GM20000 (cell line): ENCODE measurements at places on chromosomes 2 and 18.

DNA sequence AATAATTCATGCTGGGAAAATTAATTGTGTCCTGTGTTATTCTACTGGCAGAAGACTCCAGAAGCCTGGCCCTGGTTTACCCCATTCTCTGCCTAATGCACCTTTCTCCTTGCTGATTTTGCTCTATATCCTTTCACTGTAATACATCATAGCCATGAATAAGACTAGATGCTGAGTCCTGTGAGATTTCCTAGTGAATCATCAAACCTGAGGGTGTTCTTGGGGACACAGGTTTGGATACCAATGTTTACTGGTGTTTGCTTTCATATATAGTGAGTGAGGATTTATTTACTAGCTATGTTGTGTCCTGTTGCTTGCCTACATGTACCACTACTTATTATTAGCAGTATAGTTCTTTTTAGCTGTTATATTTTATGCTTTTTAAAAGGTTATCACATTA lies 6.5 kb downstream of the METTL5 start:
- DNase-seq = no peak

GRCh38 chr2:201901786-201902185 lies 95.4 kb downstream of the CDK15 start:
- DNase-seq = no peak

DNA sequence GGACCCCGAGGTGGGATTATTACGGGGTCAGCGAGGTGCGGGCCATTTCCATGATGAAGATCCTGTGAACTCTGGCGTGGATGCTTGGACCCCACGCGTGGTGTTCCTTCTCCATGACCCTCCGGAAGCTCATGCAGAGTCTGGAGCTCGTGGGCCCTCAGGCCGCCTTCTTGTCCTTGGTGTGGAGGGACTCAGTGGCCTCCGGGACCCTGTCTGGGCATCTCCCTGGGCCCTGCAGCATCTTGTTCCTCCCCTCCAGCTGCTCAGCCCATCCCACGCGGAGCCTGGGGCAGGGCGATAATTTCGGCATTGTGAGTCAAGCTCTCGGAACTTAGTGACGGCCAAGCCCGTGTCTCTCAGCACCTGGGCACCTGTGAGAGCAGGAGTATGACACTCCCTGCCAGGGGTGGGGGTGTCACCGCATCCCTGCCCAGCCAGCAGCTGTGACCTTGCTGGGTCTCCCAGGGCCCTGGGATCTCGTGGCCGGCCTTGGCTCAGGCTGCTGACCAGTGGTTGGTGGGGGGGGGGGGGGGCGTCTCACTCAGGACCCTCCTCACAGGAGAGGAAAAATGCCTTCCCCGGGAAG lies 24.6 kb downstream of the RTP5 start:
- DNase-seq = no peak

DNA sequence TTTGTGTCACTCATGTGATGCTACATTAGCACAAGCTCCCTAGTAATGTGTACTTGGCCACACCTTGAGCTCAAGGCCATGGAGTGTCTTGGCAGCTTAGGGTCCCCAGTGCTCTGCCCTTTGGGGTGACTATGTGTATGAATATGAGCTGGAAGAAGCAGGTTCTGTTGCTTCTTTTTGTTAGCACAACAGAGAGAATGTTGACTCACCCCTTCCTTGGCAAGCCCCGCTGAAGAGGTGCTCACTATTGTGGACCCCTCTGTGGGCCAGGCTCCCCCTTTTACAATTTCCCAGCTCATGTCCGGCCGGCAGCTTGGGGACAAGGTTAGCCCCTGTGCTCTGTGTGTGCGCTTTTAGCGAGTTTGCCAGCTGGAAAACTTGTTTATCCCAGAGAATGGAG lies 48.1 kb downstream of the DGKD start:
- no peak for DNase-seq

DNA sequence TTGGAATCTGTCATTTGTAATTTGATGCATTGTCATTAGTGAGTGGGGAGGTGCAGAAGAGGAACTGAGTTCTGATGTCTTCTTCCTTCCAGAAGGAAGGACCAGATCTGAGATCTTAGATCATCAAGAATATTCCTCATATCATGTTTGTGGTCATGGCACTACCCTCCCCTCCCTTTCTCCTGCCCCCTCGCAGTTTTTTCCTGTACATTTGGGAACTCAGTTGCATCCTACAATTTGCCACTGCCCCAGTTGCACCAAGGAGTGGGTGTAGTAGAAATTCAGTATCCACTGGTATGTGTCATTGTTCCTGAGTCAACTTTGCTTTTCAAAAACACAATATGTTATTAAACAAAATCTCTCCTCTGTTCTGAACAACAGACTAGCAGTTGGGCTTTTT lies 26.6 kb upstream of the ACVR1 start:
- DNase-seq = no peak

DNA sequence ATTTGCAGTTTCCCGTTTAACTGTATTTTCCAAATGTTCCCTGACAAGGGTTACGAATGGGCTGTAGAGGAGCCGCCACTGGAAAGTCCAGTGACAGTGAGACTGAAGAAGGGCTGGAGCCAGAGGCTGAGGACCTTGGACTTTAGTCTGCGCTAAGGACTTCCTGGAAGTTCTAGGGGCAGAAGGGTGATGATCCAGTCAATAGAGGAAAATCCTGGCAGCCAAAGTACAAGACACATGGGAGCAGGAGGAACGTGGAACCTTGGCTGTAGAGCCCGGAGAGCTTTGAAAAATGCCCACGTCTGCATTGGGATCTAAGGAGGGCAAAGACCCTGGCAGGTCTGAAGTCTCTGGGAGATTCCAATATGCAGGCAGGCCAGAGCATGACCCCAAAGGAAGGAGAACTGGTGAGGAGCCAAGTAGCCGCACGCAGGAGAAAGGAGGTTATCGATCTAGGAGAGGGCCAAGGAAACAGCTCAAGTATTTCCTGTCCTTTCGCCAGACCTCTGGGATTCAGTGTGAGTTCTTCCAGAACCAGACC lies 28.5 kb downstream of the MBP start:
- DNase-seq = no peak

- DNase-seq = no peak
These were observed 42.6 kb downstream of the ARHGAP15 start for GRCh38 chr2:143171817-143172216.

DNA sequence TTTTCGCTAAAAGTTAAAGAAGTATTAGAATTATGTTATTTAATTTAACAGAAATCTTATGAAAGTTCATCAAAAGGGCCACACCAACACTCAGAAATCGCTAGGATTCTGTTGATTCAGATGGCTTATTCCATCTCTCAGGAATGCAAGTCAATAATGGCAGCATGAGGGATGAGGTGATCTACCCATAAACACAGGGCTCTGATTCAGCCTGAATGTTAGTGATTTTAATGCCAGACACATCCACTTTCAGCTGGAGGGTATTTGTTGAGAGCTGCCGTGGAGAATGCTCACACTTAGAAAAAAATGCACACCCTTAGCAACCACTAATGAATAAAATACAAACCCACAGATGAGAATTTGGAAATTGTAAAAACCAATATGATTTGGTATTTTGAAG lies 173.3 kb upstream of the ERBB4 start:
- no peak for DNase-seq

- no peak for DNase-seq
These were observed 220.0 kb downstream of the LOXHD1 start for GRCh38 chr18:46437061-46437460.

DNA sequence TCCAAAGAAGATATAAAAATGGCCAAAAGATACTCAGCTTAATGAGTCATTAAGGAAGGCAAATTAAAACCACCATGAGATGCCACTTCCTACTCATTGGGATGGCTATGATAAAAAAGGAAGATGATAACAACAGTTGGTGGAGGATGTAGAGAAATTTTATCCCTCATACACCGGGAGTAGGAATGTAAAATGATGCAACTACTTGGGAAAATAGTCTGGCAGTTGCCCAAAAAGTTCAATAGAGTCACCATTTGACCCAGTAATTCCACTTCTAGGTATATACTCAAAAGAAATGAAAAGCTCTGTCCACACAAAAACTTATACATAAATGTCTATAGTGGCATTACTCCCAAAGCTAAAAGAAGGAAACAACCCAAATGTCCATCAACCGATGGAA lies 10.1 kb upstream of the SULT1C2 start:
- no peak for DNase-seq

DNA sequence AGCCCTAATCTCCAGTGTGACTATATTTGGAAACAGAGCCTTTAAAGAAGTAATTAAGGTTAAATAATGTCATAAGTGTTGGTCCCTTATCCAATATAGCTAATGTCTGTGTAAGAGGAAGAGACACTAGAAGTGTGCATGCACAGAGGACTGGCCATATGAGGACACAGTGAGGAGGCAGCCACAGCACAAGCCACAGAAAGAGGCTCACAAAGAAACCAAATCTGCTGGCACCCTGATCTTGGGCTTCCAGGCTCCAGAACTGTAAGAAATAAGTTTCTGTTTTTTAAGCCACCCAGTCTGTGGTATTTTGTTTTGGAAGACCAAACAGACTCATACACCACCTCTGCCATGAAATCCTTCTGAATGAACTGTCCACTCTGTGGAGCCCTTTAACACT lies 186.4 kb upstream of the SLC39A10 start:
- DNase-seq = no peak

- DNase-seq = no peak
These were observed 286.4 kb downstream of the SLC8A1 start for GRCh38 chr2:40165509-40165844.

GRCh38 chr2:157792335-157793052 lies 83.6 kb downstream of the ACVR1 start:
- DNase-seq = no peak

GRCh38 chr2:22786817-22787216 lies 598.2 kb upstream of the KLHL29 start:
- DNase-seq = no peak

- no peak for DNase-seq
These were observed 114.9 kb downstream of the DSC3 start for GRCh38 chr18:30927517-30928075.

GRCh38 chr2:8604262-8604661 lies 77.6 kb upstream of the ID2 start:
- no peak for DNase-seq

DNA sequence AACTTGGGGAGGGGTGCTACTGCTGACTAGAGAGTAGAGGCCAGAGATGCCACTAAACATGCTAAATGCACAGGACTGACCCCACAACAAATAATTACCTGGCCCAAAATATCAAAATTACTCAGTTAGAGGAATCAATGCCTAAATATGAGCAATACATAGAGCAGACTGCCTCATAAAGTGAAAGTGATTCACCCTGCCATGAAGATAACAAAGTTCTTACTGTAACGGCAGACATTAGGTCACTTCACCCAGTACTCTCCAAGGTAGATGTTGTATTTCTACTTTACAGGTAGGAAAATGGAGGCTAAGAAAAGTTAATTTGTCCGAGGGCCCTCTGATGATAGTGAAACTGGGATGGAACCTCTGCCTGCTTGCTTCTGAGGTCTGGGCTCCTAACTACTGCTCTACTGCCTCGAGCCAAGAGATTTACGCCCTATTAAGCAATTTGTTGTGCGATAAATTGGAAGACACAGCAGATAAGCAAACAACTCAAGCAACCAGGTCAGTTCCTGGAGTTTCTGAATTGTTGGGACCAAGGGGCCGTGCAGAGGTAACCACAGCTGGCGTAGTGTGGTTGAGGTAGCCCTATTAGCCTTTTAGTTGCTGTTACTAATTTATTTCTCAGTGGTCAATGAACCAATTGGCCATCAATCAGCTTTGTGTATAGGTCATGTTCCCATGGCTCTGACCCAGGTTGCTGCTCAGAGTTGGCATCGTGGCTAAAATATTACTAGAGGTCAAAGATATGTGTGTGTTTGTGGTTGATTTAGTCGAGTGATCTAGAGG lies 4.8 kb downstream of the DHRS9 start:
- no peak for DNase-seq

DNA sequence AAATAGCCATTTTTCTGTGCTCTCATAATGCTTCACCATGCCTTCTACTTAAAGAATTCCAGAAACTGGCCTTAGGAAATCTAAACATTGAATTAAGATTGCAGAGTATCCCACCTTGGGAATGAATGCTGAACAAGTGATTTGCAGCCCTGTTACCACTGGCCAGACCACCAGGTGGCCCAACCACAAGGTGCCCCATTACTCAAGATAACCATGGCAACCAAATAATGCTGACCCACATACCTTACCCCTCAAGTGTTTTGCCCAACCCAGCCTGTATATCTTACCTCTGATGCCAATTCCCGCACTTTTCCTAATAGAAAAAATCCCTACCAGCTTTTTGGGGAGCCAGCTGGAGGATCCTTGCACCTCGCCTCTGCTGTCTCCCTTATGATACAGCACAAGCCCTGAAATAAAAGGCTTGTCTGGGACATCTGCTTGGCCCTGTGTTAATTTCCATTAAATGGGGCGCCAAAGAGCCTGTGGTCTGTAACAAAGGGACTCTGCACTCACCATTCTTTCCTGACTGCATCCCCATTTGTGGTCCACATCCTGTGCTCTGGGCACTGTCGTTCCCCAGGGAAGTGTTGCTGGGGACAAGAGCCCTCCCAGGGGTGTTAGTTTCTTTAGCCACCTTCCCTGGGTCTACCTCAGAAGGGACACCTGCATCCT lies 17.3 kb upstream of the KCNF1 start:
- no peak for DNase-seq

DNA sequence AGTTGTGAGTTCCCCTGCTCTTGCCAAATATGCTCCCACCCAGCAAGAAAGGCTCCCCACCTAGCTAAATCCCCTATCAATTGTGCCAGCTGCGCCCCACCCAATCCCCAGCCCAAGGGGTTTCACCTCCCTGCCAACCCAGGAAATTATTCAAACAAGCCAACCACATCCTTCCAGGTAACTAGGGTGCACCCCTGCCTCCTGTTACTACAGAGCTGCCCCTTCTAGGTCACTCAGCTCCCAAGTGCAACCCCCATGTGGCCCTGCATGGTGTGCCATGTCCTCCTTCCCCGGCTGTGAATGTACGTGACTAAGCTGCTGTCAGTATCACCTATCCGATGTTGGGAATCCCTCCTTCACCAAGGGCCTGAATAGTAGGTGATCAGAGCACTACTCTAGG lies 91.2 kb upstream of the LDAH start:
- no peak for DNase-seq

DNA sequence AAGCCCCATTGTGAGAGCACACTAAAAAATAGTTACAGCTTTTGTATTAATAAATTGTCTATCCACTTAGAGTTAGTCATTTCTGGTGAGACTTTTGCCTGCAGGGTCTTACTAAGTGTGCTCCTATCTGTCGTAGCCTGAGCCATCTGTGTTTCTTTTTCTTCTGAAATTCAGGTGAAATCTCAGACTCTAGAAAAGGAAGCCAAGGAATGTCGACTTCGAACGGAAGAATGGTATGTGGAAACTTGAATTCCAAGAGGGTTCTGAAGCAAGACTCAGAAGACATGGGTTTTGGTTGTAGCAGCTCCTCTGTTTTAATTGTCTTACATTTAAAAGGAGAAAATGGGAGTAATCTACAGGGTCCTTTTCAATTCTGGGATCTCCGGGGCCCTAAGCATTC lies 70.0 kb upstream of the STON1 start:
- no peak for DNase-seq

- DNase-seq = no peak
These were observed 526.2 kb upstream of the TNP1 start for GRCh38 chr2:217386041-217386440.

- DNase-seq = no peak
These were observed 123.9 kb upstream of the FAM117B start for GRCh38 chr2:202510911-202511310.

GRCh38 chr2:39981883-39982311 lies 202.8 kb upstream of the THUMPD2 start:
- DNase-seq = no peak

- no peak for DNase-seq
These were observed 21.1 kb upstream of the KCNJ3 start for GRCh38 chr2:154677401-154677800.

GRCh38 chr18:76824145-76824676 lies 1.9 kb downstream of the ZNF236 start:
- no peak for DNase-seq
